ENCODE measurements at places on chromosomes 7 and 10.

- no peak for DNase-seq
Observed at GRCh38 chr7:19024261-19024660, 93.2 kb downstream of the TWIST1 start.

- DNase-seq = no peak
Observed at GRCh38 chr7:157335236-157335635, 1.6 kb upstream of the DNAJB6 start.

GRCh38 chr10:84205853-84206525, 11.7 kb downstream of the CDHR1 start:
- no peak for DNase-seq

DNA sequence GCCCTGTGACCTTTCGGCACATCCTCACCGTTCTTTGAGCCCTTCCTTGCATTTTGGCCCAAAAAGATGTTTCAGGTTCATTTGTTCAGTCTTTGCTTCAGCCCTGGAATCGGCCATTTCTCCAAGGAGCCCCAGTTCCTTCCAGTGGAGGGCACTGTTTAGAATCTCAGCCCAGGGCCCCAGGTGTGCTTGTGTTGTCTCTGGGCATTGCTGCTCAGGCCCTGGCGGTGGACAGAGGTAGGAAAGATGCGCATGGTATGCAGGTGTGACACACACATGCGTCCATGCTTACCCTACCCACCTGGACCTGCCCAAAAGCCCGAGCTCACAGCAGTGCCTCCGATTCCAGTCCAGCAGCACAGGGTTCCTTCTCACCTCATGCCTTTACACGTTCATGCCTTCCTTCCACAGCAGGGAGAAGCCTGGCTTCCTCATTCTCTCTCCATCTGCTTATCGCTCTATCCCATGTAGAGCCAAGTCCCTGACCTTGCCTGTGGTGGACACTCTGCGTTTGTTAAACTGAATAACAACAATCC, 70.6 kb downstream of the LHPP start:
- DNase-seq = no peak

GRCh38 chr7:117623606-117624005, 143.8 kb downstream of the CFTR start:
- no peak for DNase-seq

DNA sequence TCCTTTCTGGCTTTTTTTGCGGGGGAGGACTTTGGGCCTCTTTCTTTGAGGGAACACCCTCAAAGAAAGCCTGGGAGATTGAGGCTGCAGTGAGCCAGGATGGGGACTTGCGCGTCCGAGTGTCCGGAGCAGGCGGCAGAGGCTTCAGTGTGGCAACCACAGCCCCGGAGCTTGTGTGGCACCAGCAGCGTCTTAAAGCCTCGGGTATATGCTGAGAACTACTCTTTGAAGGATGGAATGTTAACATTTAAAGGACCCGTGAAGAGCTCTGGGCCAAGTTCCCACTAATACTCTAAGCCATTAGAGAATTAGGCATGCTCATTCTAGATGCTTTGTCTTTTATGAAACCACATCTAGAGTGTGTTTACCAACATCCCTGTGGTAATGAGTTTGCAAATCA, 168.2 kb downstream of the SEPTIN7 start:
- no peak for DNase-seq

GRCh38 chr7:43658718-43659548, 70.4 kb downstream of the COA1 start:
- DNase-seq = no peak

- DNase-seq = no peak
Observed at GRCh38 chr7:114554781-114555537, 140.3 kb downstream of the FOXP2 start.

DNA sequence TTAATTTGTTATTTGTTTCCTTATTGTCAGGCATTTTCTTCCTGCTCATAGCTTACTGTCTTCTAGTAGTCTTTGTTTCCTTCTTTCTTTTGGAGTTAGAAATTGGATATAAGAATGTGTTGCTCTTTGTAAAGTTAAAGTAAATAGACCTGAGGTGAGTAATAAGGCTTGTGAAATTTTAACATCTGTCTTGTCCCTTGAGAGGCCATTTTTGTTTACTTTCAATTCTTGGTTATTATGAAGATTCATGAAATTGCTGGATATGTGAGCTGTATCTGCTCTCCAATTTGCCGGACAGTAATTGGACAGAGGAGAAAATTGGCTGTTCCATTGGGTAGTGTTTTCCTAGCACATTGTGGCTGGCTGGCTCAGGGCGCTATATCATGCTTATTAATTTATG, 260.7 kb downstream of the EXOC4 start:
- no peak for DNase-seq

- no peak for DNase-seq
Observed at GRCh38 chr10:44281089-44281613, 103.7 kb downstream of the CXCL12 start.

GRCh38 chr10:26970667-26971066, 109.9 kb upstream of the ABI1 start:
- no peak for DNase-seq

DNA sequence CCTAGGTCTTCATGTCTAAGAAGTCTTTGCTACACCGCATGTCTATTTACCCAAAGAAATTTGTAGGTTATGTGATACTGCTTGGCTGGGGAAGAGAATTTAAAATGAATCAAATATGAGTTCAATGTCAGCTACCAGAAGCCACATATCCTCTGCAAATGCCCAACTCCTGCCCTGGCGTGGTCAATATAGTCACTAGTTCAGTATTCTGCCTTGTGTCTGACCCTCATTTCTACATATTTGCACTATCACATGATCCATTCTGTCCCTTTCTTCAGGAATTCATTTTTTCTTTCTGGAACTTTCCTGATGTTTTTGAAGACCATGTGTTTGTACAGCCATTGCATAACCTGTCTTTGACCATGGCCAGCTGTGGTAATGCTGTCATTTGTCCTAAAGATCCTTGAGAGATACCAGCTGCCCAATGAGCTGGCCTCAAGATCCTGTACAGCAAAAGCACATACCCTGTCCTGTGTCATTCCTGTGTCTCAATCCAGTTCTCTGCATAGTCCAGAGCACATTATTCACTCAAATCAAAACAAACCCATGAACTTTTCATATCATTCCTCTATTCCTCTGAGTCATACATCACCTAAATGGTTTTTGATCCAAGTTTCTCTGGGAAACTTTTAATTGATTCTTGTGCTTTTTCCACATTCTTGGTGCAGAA, 524.5 kb downstream of the PARD3 start:
- no peak for DNase-seq

DNA sequence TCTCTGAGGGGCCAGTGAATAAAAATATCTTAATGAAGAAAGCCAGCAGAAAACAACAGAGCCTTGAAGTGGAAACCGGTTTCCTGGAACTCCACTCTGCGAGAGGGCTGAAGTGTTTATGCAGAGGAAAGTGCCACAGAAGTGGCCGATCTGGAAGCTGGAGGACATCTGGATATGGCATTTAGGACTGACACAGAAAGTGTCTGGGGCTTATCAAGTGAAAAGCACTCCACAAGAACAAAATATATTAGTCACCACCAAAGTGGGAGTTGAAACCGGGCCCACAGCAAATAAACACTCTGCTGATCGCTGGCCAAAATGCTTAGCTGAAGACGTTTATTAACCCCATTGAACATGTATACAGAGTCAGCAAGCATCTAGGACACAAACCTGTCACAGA, 7.8 kb downstream of the NOD1 start:
- no peak for DNase-seq

- DNase-seq = no peak
Observed at GRCh38 chr7:55273186-55273980, 91.8 kb upstream of the LANCL2 start.

DNA sequence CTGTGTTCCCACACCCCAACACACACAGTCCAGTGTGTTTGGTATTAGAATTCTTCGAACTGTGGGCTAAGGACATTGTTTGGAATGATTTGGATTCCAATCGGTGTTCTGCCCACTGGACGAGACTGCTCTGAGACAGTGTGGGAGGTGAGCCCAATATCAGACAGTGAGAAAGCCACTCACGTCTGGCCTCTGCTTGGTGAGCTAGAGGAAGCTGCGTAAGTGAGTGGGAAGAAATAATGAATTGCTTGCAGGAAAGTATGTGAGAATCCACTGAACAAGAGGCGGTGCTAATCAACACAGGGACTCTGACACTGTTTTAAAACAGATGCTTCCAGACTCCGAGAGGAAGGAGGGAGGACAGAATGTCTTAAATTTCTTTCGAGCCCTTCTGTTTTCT, 675.0 kb upstream of the ANKRD30A start:
- DNase-seq = no peak

- no peak for DNase-seq
Observed at GRCh38 chr7:11374629-11375028, 401.0 kb downstream of the PHF14 start.

- DNase-seq = no peak
Observed at GRCh38 chr7:151212626-151213025, 2.3 kb upstream of the H2BK1 start.

DNA sequence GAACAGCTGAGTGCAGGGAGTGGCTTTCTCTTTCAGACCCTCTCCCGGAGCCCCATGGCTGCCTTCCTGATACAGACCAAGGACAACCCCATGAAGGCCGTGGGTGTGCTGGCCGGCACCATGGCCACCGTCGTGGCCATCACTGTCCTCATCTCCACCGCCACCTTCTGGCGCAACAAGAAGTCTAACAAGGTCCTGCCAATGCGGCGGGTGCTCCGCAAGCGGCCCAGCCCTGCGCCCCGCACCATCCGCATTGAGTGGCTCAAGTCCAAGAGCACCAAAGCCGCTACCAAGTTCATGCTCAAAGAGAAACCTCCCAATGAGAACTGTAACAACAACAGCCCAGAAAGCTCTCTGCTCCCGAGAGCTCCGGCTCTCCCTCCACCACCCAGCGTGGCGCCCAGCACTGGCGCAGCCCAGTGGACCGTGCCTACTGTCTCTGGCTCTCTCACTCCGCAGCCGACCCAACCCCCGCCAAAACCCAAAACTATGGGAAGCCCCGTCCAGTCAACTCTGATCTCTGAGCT, 11.2 kb downstream of the LRIT2 start:
- DNase-seq = no peak

GRCh38 chr10:24981161-24981710, 28.8 kb upstream of the PRTFDC1 start:
- DNase-seq = no peak

GRCh38 chr7:11428877-11429581, 403.0 kb downstream of the THSD7A start:
- no peak for DNase-seq

DNA sequence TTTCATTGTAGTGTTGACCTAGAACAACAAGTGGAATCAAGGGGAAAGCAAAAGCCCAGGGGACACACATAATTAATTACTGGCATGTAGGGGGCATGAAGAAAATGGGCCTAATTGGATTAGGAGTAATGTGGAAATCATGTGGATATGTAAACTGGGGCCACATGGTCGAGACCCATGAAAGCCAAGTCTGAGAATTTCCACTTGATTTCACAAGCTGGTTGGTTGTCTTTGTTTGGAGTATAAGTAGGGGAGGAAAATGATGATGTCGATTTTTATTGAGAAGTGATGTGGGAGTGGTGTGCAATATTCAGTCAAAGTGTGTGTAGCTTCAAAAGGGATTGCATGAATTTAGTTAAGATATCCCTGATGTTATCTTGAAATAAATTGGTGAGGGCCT, 131.8 kb downstream of the LRRC4 start:
- DNase-seq = no peak

DNA sequence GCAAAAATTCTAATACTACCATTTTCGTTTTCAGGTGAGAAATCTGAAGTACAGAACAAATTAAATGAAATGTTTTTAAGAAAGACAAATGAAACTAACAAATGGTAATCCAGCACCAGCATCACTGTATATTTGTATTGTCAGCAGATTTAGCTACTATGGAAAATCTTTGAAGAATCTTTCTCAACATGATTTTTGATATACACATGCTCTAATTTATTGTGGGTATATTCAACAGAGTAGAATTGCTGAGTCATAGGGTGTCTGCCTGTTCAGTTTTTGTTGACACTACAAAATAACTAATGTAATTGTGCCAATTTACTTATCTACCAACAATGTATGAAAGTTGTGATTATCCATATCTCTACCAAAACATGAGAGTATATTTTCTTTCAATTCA, 437.6 kb downstream of the PCDH15 start:
- DNase-seq = no peak

GRCh38 chr7:100957832-100958421, 8.6 kb downstream of the MUC3A start:
- no peak for DNase-seq

DNA sequence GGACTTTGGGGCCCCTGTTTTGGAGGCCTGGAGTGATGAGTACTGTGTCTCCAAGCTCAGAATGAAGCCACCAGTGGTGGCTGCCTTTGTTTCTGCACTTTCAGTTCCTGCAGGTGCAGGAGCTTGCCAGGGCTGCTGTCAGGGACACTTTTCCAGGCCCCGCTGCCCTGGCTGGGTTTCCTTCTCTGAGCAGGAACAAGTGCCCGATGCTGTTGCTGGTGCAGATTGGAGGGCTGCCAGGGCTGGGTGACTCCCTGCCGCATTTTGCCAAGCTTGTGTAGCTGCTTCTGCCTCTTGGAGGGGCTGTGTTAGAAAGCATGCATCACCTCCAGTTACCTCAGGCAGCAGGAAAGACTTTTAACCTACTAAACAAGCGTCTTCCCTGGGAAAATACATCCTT, 211.1 kb downstream of the MGMT start:
- no peak for DNase-seq

DNA sequence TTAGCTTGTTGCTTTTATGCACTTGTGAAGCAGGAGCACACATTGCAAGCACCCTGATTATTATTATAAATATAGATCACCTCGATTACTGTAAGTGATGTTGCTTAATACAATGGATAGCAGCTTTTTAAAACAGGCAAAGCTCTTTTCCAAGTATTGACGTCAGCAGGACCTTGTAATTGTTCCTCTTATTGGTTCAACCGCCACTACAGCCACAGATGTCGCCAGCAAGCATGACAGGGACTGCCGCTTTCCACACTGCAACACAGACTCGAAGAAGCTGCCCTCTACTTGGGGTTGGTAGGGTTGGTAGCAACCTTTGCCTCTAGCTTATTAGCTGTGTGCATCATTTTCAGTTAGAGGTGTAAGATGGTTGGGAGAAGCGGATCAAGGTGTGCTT, 167.6 kb downstream of the ZNF365 start:
- no peak for DNase-seq

DNA sequence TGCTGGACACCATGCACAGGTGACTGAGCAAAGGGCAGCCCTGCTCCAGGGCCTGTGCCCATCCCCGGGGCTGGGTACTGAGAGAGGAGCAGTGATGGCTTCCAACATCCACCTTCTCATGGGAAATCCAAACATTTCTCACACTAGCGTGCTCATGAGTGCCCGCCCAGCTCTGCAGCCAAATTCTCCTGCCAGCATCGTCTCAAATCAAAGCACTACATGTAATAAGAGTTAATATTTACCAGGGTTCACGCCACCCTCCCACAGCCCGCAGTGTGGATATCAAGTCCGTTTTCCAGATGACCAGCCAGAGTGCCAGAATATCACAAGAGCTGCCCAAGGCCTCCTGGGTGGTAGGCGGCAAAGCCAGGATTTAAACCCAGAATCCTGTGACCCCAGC, 12.1 kb downstream of the IL15RA start:
- DNase-seq = no peak

DNA sequence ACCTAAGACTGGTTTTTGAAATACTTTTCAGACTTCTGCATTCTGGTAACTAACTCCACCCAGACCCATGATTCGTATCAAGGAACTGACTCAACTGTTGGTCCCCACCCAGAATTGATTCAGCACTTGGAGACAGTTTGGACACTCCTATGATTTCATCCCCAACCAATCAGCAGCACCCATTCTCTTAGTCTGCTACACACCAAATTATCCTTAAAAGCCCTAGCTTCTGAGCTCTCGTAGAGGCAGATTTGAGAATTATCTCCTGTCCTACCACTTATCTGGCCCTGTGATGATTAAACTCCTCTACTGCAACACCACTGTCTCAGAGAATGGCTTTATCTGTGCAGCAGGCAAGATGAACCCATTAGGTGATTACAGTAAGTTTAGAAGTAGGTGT, 7.7 kb upstream of the GSTO1 start:
- no peak for DNase-seq
